H1 (cell line): ENCODE measurements at places on chromosomes 4 and X.

- no peak for DNase-seq
Measured at GRCh38 chr4:142961866-142962265, 115.8 kb upstream of the INPP4B start.

DNA sequence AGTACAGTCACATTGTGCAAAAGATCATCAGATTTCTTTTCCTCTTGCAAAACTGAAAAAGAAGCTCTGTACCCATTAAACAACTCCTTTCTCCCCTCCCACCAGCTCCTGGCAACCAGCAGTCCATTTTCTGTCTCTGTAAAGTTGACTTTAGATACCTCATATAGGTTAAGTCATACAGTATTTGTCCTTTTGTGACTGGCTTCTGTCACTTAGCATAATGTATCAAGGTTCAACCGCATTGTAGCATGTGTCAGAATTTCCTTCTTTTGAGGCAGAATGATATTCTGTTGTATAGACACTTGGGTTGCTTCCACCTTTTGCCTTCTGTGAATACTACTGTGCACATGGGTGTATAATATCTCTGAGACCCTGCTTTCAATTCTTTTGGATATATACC is 121.8 kb downstream of the SH3KBP1 start:
- no peak for DNase-seq

GRCh38 chr4:150332086-150332485 is 249.9 kb upstream of the MAB21L2 start:
- DNase-seq = no peak

DNA sequence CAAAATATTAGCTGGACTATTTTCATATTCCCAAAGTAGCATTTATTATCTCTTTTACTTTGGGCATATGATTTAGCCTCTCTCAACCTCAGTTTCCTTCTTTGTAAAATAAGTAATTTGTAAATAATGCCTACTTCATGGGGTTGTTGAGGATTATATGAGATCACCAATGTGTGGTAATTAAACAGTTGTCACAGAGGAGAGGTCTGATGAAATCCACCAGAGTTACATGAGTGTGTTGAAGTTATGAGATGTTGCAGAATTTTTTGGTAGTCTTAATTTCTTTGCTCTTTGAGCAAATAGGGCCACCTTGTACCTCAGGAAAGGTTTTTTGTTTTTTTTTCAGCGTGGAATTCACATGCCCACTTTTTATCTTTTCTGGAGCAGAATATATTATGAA is 1.4 kb downstream of the COX7B start:
- DNase-seq = no peak

- DNase-seq = no peak
Measured at GRCh38 chrX:7334253-7334935, 186.4 kb upstream of the PUDP start.

- DNase-seq = no peak
Measured at GRCh38 chr4:27046851-27047250, 186.2 kb downstream of the STIM2 start.

DNA sequence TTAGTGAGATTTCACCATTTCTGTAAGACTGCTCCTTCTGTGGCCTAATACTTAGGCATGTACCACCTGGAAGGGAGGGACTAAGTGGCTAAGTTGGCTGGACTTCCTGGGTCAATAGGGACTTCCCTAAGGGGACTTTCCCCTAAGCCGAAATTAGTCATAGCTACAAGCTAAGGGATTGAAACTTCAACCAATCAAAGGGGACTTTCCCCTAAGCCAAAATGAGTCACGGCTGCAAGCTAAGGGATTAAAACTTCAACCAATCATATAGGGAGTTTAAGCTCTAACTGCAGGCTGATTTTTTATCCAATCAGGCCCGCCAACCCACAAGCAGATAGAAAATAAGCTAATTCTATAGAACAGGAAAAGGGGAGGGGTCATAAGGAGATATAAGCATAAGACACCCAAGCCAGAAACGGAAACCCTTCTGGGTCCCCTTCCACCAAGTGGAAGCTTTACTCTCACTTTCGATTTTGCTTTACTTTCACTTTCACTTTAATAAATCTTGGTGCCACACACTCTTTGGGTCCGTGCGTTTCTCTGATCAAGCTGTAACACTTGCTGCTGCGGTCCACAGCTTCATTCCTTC is 382.8 kb downstream of the KLHL4 start:
- DNase-seq = no peak

GRCh38 chr4:35897808-35898207 is 346.5 kb downstream of the ARAP2 start:
- no peak for DNase-seq
